ENCODE measurements at places on chromosomes 7 and 10.

GRCh38 chr7:54690050-54690443 is 69.0 kb downstream of the SEC61G start:
- peaks cover 4% of the 10 kb centered on the region for H3K27me3 ChIP-seq
- H3K27ac ChIP-seq: no peak overlapping the region
- H3K4me3 ChIP-seq: no peak overlapping the region
- H3K36me3 ChIP-seq: no peaks in the 10 kb centered on the region
- H3K4me1 ChIP-seq: no peaks in the 10 kb centered on the region

DNA sequence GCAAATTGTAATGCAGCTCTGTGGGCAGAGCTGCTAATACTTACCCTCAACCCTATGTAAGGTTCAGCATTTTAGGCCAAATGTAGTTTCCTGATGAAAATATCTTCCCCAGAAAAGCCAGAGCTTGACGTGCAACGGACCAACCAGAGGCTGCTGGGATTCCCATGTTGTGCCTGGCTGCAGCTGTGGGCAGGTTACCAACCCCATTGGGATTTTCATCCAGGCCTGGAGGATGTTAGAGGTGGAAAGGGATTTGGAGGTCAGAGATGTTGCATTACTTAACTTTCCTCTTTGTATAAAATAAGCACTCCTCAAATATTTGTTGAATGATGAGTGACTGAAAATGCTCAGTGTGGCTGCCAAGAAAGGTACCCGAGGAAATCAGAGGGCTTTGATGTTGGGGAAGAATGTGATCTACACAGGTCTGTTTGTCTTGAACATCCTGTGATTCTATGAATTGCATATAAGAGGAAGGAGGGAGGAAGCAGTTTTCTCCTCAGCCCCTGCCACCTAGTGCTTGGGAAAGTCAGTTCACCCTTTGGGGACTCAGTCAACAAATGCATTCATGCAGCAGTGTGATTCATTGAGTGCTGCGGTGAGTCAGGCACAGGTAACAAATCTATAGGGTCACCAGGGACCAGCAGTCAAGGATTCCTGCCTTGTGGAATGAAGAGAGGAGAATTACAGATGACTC is 487.2 kb downstream of the RPS24 start:
- H3K27me3 ChIP-seq: peaks cover 6% of the 10 kb centered on the region
- no peak for DNase-seq
- H3K4me3 ChIP-seq: no peak overlapping the region
- peaks cover 4% of the 10 kb centered on the region for H3K4me1 ChIP-seq
- H3K27ac ChIP-seq: no peak overlapping the region

GRCh38 chr10:4301291-4302045 is 516.5 kb upstream of the KLF6 start:
- H3K27ac ChIP-seq: no peak overlapping the region
- DNase-seq: no peak
- H3K27me3 ChIP-seq: no peaks in the 10 kb centered on the region
- no peak overlapping the region for H3K4me3 ChIP-seq
- no peaks in the 10 kb centered on the region for H3K36me3 ChIP-seq

DNA sequence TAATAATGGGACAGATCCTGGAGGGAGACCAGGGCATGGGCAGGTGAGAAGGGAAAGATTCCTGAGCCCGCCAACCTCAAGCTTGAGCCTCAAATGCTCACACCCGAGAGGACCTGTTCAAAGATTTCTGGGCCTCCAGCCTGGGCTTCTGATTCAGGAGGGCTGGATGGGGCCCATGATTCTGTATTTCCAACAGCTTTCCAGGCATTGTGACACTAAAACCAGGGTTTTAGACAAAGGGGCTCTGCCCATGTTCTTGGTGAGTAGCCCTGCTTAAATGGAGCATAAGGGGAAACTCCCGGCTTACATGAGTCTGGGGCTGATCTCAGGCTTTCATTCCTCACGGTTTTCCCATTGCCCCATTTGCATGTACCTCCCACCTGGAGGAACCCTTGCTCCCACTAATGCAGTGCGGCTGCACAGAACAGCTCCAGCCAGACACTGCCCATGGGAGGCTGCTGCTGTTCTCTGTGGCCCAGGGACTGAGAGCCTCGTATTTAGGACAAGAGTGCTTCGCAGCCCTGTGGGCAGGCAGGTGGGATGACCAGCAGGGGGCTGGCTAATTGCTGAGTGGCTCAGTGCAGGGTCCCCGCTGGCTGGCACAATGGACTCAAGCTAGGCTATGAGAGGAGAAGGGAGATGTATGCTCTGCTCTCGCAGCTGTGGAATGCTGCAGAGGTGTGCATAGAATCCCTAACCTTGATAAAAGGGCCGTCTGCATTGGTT is 135.3 kb upstream of the COBL start:
- H3K4me1 ChIP-seq: no peaks in the 10 kb centered on the region
- no peaks in the 10 kb centered on the region for H3K36me3 ChIP-seq
- H3K27ac ChIP-seq: no peak overlapping the region
- no peak for DNase-seq
- no peak overlapping the region for H3K4me3 ChIP-seq
- H3K27me3 ChIP-seq: no peaks in the 10 kb centered on the region

All from T-cell (primary cell).